Activated CD4-positive, alpha-beta memory T cell treated with anti-CD3 and anti-CD28 coated beads for 36 hours (primary cell): ENCODE measurements at places on chromosomes 6 and 20. TPM values are rescaled to one million over a fixed set of nuclear protein-coding genes. Genes with fewer than 3 reads are reported as not detected.

PSORS1C1 gene
- total RNA-seq, result not detected

EPHA7 gene
- total RNA-seq, result not detected

BNIP5 gene
- total RNA-seq, result not detected

PAK5 gene
- not detected for total RNA-seq

DNMT3B gene
- total RNA-seq, result 2.0 TPM

GPLD1 gene
- total RNA-seq, result 0.29 TPM

DYNLT2 gene
- 2.1 TPM for total RNA-seq

ANKRD6 gene
- total RNA-seq, result 4.0 TPM

FRK gene
- total RNA-seq, result 0.02 TPM

EGFL8 gene
- 7.1 TPM for total RNA-seq

OR12D3 gene
- not detected for total RNA-seq

DNA sequence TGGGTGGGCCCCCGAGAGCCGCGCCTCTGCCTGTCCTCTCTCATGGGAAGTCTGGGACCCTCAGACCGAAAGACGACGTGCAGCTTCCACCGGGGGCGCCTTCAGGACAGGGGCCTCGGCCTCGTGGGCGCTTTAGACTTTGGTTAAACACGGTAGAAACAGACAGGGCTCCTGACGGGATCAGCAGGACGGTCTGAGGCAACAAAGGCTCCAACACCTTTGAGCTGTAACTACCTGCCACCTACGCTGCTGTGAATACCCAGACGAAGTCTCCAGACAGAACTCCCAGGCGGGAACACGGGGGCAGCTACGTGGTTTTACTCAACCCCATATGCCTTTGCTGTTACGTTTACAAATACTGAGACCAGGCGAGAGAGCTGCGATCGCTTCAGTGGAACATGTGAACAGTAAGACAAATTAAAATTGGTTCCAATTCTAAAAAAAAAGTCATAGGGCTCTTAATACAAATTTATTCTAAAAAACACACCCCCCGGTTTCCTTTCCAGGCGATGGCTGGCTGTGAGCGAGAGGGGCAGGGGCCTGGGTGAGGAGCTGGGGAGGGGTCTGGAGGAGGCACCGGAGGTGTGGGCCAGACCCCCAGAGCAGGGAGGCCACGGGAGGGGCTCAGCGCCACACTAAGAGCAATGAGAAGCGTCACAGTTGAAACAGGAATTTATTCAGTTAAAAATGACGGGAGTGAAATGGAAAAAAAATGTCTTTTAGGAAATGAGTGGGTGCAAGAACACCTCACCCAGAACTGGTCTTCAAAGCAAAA, 453.2 kb downstream of the QKI start:
- DNase-seq, result no peak

- DNase-seq, result no peak
These were observed 1.5 kb downstream of the HLA-DOA start for GRCh38 chr6:33007831-33008400.

GRCh38 chr6:15254070-15254975, 8.5 kb downstream of the JARID2 start:
- DNase-seq, result no peak

GRCh38 chr6:33837971-33838665, 34.3 kb upstream of the MLN start:
- DNase-seq, result no peak

DNA sequence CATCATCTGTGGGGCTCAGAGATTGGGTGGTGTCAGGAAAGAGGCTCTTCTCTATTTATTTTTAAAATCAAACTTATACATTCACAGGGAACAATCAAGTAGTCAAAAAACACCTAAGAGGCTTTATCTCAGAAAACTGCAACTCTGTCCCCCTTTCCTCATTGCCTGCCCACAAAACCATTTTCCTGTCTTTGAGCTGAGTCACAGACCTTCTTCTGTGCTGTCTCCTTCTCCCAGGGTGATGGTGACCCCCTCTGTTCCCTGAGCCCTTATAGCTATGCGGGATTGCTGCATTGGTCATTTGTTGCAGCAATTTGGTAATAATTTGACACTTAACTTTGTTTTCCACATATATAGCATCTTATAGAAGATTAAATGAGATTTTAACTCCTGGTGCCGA, 195.2 kb upstream of the PROKR2 start:
- no peak for DNase-seq

GRCh38 chr6:88422831-88423230, 256.7 kb upstream of the CNR1 start:
- no peak for DNase-seq

- no peak for DNase-seq
These were observed 52.7 kb downstream of the TOP1 start for GRCh38 chr20:41081276-41081814.

DNA sequence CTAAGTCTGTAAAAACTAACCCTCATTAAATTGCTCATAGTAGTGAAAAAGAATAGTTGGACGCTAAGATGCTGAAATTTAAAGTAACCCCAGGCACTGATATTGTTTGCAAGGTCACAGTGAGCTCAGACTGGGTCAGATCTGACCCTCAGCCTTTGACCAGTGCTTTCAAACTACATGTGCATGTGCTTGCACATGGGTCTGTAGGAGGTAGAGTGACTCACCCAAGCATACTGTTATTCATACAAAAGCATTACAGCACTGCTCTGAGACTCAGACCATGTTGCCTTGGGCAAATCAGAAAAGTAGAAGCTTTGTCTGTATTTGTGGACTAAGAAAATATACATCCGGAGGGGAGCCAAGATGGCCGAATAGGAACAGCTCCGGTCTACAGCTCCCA, 326.4 kb upstream of the MARCKS start:
- no peak for DNase-seq

DNA sequence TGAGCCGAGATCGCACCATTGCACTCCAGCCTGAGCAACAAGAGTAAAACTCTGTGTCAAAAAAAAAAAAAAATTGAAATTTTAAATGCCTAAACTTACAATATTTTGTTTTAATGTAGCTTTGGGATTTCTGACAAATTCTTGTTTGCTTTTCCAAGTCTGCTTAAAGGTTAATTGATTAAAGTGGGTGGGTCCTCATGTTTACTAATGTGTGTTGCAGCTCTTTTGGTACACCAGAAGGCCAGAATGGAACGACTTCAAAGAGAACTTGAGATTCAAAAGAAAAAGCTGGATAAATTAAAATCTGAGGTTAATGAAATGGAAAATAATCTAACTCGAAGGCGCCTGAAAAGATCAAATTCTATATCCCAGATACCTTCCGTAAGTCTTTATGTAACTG, 2.7 kb upstream of the SUMO4 start:
- DNase-seq, result no peak

DNA sequence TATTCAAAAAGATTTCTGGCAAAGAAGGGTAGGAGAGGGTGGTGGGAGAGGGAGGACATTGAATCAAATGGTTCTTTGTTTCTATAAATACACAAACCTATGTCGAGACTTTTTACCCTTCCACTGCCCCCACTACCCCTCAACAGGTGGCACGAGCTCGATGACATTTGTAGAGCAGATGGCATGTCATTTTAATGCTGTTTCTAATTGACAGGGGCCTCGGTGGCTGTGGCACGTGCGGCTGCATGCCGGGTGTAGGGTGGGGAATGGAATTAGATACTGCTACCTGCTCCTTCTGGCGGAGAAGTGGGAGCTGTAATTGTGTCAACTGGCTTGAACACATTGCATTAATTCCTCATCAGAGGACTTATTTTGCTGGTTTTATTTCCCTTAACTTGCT, 29.1 kb upstream of the SASH1 start:
- no peak for DNase-seq

- no peak for DNase-seq
These were observed 176.2 kb downstream of the ISM1 start for GRCh38 chr20:13397300-13397724.

GRCh38 chr6:135126034-135126433, 55.1 kb upstream of the MYB start:
- DNase-seq, result no peak

DNA sequence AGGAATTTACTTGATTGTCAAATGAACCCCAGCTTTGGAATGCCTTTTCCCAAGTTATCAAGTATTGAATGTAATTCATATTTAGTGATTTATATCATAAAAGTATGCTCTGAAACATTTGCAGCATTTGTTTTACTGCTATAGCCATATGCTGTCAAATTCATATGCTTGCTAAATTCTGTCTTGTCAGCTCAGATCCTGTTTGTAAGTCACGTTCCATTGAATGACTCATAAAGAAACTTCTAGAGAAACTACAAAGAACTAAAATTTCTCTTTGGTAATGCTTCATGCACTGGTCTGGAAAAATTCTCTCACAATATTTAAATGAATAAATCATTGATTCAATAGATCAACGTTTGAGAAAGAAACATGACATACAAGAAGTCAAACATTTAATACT, 445.9 kb downstream of the PHF3 start:
- DNase-seq, result no peak

DNA sequence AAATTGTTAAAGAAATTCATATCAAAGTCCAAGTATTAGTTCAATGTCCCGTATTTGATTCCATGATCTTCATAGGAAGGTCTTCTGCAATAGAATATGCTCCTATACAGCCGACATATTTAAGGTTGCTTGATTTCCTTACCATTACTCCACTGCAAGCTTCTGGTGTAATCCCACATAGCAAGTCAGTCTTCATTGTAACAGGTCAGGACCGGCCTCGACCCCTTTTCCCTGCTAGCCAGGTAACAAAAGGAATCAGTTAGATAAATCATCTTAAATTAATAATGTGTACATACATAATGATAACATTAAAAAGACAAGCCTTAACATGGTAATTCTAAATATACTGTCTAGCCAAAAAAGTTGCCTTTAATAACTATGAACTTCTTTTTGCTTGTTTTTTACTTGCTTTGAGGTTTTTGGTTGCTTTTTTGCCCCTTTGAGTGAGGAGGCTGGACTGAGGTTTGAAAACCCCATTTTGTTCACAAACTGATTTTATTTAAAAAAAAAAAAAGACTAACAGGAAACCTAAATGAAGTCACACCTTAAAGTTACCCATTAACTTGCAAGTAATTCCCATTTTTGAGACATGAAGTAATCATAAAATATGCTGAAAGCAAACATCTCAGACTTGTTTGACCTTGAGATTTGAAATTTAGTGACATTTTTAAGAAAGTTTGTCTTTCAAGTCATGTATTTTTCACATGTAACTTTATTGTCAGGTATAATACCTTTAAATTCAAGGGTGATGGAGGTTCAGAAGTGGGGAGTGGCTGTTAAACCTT, 19.2 kb upstream of the SNX14 start:
- no peak for DNase-seq

- DNase-seq, result no peak
These were observed 123.1 kb upstream of the CARMIL1 start for GRCh38 chr6:25156123-25156522.

GRCh38 chr6:85431271-85431670, 18.6 kb upstream of the NT5E start:
- DNase-seq, result no peak

DNA sequence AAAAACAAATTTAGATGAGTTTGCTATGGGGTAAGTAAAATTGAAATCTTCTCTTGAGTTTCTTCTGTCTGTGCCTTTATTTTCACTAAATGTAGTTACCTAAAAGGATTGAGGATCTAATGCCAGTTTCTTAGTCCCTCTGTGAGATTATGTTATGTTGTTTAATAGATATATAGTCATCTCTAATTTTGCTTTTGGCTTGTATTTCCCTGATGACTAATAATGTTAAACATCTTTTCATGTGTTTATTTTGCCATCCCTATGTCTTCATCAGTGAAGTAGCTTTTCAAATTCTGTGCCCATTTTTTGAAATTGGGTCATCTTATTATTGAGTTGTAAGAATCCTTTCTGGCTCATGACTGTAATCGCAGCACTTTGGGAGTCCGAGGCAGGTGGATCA, 13.7 kb downstream of the QRSL1 start:
- DNase-seq, result no peak

GRCh38 chr6:138307352-138307751, 70.4 kb upstream of the SMIM28 start:
- DNase-seq, result no peak

- no peak for DNase-seq
These were observed 39.8 kb upstream of the TAGAP start for GRCh38 chr6:159084493-159085091.

GRCh38 chr6:40490508-40490907, 96.7 kb downstream of the LRFN2 start:
- DNase-seq, result no peak

DNA sequence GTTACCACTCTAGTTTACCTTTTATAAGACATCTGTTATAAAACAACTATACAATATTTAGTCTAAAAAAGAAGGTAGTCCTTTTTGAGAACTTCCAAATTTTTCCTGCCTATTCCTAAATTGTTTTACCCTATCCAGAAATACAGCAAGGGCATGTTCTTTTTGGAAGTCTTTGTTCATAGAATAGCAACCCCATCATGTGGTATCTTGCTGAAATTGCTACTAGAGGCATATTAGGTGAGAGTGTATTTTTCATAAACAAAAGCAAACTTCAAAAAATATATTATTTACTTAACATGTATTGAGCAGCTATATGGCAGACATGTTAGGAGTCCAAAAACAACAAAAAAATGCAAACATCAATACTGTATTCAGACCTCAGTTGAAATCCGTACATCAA, 371.8 kb upstream of the NRSN1 start:
- no peak for DNase-seq

DNA sequence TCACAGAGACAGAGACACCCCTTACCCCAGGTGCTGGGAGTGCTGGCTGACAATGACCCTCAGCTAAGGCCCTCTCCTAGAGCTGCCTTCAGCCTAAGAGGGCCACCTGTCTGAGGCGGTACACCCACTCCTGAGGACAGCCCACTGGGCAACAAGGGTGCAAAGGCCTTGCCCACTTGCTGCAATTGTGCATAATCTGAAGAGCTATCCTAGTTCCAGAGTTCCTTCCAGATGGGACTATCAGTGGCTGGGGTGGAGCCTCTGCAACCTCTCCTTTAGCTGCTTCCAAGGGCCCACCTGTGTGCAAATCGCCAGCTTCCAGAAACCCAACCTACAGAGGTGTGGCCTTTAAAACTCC, 87.5 kb downstream of the PREX1 start:
- DNase-seq, result no peak

DNA sequence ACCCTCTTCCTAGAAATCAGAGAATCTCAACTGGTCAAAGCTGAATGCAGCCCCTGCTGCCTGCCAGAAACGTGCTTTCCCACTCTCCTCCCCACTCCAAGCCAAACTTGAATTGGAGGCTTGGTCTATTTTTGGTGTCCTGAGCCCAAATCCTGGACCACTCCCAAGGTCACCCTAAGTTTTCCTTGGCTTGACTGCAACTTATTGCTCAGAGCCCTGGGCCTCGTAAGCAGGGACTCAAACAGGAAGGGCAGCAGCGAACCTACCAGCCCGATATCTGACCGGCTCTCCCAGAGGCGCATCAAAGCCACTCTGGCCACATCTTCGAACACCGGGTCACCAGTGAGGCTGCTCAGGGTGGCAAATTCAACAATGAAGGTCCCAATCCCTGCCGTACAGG, 12.7 kb downstream of the EDEM2 start:
- DNase-seq, result no peak

- DNase-seq, result no peak
These were observed 260.1 kb downstream of the PRL start for GRCh38 chr6:22036699-22037098.
